Breast epithelium (tissue), 4 donors: ENCODE measurements at places on chromosomes 4 and X. TPM values are rescaled to one million over a fixed set of nuclear protein-coding genes. Genes with fewer than 3 reads are reported as not detected.

The ASIC5 gene
- not detected for total RNA-seq

The PABPC1L2A gene
- total RNA-seq = not detected

The CENPVL2 gene
- not detected for total RNA-seq

GRCh38 chr4:70997036-70997435 is 3.6 kb downstream of the DCK start:
- DNase-seq = no peak

- no peak for DNase-seq
These were observed 348.5 kb downstream of the OPHN1 start for GRCh38 chrX:68084765-68085164.

- DNase-seq = no peak
These were observed at the start of gene FGB for GRCh38 chr4:154562697-154563254. Gene FGB (plus strand): TSS chr4:154563011. CDS start chr4:154563019, 8 bp downstream.
